ENCODE measurements at places on chromosomes 2 and 18. TPM values are rescaled to one million over a fixed set of nuclear protein-coding genes. Genes with fewer than 3 reads are reported as not detected.

Gene FN1
- 133 TPM for total RNA-seq

Gene POTEI
- total RNA-seq: not detected

Gene CASP8
- 15.6 TPM for total RNA-seq

Gene BCL11A
- 4.6 TPM for total RNA-seq

Gene GLB1L
- 10.2 TPM for total RNA-seq

Gene SLC9A4
- not detected for total RNA-seq

Gene SH3RF3
- 0.57 TPM for total RNA-seq

Gene C2orf80
- total RNA-seq: not detected

Gene NRP2
- 37.0 TPM for total RNA-seq

Gene PPP4R3B
- 24.8 TPM for total RNA-seq

Gene MAP2
- 5.5 TPM for total RNA-seq

Gene EFR3B
- 0.55 TPM for total RNA-seq

Gene MEP1B
- total RNA-seq: not detected

Gene SAP130
- 7.1 TPM for total RNA-seq

Gene TSPYL6
- total RNA-seq: not detected

Gene VWC2L
- not detected for total RNA-seq

Gene REG1A
- not detected for total RNA-seq

Gene IL1F10
- 0.08 TPM for total RNA-seq

Gene CRYBA2
- not detected for total RNA-seq

Gene MC2R
- not detected for total RNA-seq

Gene CMPK2
- total RNA-seq: 0.19 TPM

Gene C2orf15
- total RNA-seq: 2.3 TPM

Gene LCT
- 0.04 TPM for total RNA-seq

Gene ACOXL
- total RNA-seq: not detected

Gene PARD6G
- total RNA-seq: 32.2 TPM

Gene LYPD6
- total RNA-seq: 7.0 TPM

Gene ARHGAP15
- not detected for total RNA-seq
